ENCODE measurements at places on chromosomes 11 and 22.

DNA sequence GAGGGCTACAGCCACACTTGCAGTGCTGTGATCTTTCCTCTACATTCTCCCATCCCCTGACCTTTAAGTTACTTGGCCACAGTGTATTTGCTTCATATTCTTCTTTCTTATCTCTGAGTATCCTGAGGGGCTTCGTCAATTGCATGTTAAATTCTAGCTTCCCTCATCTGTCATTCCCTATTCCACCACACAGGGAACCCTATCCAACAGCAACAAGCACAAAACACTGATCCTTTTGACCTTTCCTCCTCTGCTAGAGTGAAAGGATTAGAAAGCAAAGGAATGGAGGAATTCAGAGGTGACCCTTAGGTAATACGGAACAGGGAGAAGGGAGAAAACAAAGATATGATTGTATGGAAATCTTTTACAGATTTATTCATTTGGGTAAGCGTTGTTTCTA, 1061.7 kb upstream of the TENM4 start:
- DNase-seq: no peak

DNA sequence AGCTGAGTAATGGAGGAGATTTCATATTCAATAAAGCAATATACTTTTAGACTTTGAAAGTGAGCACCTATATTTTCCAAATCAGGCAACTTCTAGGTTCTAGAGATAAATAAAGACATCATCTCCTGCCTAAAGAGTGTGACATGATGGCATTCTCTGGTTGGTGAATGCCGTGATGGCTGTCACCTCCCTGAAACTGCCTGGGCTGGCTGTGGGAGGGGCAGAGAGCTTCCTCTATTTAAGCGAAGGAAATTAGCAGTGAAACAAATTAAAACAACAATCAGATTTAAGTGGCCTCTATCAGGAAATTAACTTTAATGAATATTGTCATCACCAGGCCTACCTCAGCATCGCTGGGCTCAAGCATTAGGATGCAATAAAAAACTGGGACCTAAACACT, 113.9 kb downstream of the ARL14EP start:
- no peak for DNase-seq

- DNase-seq: no peak
These were observed 291.5 kb downstream of the MN1 start for GRCh38 chr22:27510024-27510423.

GRCh38 chr11:1295591-1295990, 13.8 kb downstream of the TOLLIP start:
- no peak for DNase-seq

GRCh38 chr22:35882211-35883030, 146.2 kb downstream of the RBFOX2 start:
- no peak for DNase-seq

GRCh38 chr22:48629631-48630432, 1197.8 kb downstream of the BRD1 start:
- peak; percentile 84 for DNase-seq

- no peak for DNase-seq
These were observed 23.9 kb downstream of the TSPAN32 start for GRCh38 chr11:2325719-2326118.

DNA sequence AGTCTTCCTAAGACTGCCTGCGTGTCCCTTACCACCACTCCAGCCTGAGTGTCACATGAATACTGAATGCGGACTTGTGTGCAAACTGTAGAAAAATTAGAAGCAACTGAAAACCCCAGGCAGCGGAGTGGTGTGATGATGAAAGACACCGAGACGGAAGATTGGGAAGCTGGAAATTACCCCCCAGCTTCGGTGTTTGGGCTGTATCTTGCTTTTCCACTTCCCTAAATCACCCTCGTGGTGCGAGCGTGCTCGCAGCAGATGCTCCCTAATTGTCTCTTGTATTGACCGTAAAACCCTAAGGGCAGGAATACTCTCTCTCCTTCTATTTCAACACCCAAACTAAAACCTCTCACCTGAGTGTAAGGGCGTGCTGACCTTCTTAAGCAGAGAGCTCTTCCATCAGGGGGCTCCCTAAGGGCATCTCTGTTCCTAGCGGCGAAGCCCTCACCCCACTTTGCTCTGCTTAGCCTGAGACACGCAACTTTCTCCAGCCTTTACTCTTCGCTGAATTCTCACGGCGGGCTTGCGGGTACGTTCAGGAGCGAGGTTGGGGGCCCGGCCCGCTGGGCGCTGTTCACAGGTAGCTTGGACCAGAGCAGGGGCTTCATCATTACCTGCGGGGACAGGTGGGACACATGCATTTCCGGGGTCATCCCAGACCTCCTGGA, 62.4 kb downstream of the CRYBB2 start:
- DNase-seq: no peak

GRCh38 chr11:12963051-12963450, 46.1 kb upstream of the RASSF10 start:
- no peak for DNase-seq

DNA sequence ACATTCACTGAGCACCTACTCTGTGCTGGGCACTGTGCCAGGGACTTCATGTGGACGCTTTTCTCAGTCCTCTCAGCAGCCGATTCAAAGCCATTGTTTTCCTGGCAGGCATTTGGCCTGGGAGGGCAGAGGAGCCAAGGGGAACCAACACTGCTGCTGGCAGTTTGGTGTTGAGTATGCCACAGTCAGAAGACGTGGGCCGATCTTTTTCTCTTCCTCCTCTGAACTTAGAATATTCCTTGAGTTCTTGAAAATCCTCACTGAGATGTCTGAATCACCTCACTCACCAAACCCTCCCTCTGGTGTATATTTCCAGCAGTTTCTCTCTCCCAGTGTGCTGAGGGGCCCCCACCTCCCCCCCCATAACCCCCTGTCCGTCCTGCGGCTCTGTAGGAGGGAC, 114.5 kb upstream of the CRYBB3 start:
- no peak for DNase-seq

DNA sequence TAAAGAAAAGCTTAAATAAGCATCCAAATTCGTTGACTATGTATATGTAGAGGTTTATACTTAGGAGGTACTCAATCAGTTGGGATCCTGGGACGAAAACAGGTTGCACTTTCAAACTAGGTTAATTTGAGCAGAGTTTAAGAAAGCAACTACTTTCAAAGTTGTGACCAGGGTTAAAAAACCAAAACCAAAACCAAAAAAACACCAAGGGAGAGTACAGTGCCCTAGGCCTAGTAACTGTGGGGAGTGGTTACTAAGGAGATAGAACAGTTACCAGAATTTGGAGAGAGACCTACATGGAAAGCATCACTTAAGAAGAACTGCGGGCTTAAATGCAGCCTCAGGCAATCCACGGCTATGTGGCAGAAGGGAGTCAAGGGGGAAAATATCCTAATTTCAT, 148.3 kb downstream of the JRKL start:
- DNase-seq: no peak

DNA sequence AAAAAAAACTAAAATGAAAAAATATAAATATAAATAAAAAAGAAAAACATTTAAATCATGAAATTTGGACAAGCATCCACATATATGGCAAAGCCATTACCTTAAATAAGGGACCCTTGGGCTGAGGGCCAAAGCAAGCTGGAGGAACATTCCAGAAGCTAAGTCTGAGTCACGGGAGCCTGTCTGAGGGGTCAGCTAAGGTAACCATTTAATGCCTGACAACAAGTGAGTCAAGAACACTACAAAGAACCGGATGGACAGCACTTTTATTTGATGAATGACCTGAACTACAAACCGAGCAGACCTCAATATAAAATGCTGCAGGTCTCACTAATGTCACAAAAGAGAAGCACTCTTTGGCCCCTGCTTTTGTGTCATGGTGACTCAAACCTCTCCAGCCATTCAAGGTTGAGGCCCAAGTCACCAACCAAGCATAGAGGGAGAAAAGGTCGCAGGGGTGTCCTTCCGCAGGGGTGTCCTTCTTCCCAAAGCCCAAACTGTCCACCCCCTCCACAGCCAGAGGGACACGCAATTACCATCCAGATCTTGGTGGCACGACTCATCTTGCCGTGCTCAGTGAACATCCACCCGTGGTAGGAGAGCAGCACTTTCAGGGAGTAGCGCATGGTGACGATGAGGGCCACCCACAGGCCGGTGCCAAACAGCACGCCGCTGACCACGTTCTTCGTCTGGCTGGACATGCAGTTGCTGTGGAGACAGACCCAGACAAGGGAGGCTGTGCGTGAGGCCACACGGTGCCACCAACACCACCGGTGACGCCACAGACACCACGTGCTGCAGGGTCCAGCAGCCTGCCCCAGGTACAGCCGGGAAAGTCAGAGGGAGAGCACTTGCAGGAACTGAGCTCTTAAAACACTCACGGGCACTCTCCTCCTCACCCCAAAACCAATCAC, 34.5 kb downstream of the CPT1A start:
- DNase-seq: no peak

DNA sequence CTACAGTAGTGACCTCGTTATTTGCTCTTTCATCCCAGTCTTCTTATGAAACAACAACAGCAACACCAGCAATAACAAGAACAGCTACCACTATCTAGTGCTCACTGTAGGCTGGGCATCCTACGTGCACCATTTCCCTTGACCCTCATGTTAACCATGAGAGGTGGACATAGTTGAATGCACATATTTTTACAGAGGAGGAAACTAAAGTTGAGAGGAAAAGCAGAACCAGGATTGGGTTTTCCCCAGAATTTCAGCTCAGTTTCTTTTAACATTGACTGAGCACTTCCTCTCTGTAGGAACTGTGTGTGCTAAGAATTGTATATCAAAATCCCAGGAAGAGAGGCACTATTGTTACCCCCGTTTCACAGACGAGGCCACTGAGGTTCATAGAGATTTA, 39.4 kb upstream of the TSPAN18 start:
- no peak for DNase-seq

DNA sequence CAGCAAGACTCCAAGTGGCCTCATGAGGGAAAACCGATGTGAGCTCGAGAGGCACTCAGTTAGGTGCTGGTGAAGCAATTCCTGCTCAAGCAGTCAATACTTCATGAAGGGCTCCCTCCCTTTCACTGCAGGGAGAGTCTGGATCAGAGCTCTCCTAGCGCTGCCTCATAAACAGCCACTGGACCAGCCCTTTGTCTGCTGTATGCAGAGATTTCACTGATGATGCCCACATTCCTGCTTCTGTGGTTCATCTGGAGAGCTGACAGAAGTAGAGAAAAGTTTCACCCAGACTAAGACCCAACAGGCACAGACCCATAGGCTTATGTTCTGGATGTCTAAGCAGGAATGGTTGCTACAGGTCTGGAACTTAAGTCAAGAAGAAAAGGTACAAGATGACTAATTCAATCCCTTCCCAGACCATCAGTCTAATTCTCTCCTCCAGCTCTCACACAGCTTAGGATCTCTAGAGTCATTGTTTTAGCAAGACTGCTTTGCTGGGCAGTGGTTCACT, 4.0 kb downstream of the UCP2 start:
- DNase-seq: no peak

DNA sequence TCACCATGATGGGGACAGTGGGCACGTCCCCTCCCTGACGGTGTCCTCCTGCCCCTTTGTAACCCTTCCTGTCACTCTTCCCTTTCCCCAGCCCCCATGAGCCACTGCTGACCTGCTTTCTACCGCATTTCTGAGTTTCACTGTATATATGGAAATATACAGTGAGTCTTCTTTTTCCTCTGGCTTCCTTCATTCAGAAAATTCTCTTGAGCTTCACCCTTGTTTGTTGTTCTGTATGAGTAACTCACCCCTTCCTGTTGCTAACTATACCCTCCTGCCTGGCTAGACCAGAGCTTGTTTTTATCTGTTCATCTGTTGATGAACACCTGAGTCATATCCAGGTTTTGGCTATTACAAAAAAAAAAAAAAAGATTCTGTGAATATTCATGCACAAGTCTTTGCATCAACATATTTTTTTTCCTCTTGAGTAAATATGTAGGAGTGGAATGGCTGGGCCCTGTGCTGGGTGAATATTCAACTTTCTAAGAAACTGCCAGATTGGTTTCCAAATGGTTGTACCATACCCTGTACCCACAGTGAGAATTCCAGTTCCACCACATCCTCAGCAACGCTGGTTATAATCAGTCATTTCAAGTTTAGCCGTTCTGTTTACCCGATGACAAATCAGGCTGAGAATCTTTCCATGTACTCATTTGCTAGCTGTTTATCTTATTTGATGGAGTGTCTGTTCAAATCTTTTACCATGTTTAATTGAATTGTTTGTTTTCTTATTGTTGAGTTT, 62.0 kb downstream of the IGF2 start:
- DNase-seq: no peak

GRCh38 chr11:58057481-58057880, 26.7 kb downstream of the OR6Q1 start:
- no peak for DNase-seq

GRCh38 chr11:8271106-8271886, 7.6 kb upstream of the LMO1 start:
- DNase-seq: no peak

GRCh38 chr11:123562829-123563228, 91.6 kb downstream of the SCN3B start:
- no peak for DNase-seq

DNA sequence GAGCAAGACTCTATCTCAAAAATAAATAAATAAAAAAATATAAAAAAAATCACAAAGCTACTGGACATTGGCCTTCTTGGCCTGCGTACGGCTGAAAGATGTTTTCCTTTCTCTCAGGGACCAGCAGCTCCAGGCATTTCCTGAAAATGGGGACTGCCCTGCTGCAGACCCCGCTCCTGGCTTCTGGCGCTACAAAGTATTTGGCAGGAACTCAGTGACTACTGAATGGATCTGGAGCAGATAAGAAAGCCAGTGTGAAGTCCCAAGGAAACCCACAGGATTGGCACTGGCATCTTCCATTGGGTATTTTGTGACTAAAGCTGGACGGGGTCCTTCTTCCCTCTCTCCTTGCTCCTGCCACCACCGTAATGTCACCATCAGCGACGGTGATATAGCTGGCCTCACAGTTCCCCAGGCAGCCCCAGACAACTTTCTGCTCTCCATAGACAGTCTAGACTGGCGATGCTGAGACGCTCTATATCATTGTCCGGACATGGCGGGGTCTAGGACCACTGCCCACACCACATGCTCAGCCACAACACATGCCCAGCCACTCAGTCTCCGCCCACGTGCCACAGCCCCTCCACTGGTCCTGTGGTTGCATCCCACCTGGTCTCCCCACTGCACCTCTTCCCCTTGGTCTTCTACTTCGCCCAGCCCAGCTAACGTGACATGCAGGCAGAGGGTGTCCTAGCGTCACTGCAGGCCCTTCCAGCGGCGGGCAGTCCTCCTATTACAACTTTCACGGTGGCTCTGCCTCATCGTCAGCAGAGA, 22.7 kb upstream of the YPEL1 start:
- DNase-seq: no peak

DNA sequence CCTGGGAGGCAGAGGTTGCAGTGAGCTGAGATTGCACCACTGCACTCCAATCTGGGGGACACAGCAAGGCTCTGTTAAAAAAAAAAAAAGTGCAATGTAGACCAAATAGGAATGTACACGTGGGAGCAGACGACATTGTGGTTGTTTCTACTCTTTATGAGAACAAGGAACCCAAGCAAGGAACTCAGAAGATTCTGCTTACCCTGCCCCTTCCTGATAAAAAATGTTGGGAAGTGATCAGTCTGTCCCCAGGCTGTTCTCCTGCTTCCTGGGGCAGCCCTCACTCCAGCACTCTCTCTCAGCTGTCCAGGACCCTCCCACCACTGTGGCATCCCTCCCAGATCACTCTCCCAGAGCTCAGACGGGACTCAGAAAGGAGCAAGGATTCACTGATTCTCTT, 31.8 kb downstream of the SLCO2B1 start:
- DNase-seq: no peak

All from hypothalamus (tissue), 51 donors.